ENCODE measurements at places on chromosomes 13 and 19.

DNA sequence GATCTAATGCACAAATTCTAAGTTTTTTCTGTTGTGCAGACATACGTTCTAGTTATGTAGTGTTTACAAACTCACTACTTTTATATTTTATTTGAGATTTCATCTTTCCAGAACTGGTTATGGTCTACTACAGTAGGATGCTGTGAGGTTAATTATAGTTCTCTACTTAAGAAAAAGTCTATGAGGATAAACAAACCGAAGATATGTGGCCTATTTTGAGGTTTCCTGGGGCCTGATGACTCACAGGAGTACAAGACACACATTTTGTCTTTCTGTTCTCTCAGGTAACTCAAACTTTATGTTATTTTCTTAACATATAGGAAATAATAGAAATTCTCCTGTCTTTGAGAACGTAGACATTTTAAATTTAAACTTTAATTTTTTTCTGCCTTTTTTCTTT lies 45.1 kb downstream of the PCDH20 start:
- no peak for DNase-seq

- DNase-seq: no peak
Observed at GRCh38 chr13:46182491-46182877, 507 bp upstream of the LCP1 start.

GRCh38 chr13:27978301-27978968 lies 9.3 kb upstream of the CDX2 start:
- no peak for DNase-seq

DNA sequence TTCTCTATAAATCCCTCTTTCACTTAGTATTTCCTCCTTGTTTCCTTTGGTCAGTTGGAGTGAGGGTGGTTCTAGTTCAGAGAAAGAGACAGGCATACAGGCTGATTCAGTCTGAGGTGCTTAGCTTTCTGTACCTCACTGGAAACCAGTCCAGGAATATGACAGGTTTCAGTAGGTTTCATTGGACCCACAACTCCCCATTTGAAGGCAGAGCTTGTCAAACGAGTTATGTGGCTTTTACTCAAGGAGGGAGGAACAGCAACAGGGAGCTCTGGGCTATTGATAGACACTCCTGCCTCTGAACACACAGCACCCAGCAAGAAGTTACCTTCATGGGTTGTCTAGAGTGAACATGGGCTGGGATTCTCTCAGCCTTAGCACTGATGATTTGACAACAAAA lies 14.5 kb downstream of the ACTN4 start:
- DNase-seq: no peak

- no peak for DNase-seq
Observed at GRCh38 chr19:58392945-58393724, 2.3 kb upstream of the RNF225 start.

- DNase-seq: peak; percentile 47
Observed at GRCh38 chr13:100088644-100089464, at the start of gene PCCA. Gene PCCA, plus strand, starts transcription at chr13:100089093. Its CDS starts 28 bp downstream, at chr13:100089121.

DNA sequence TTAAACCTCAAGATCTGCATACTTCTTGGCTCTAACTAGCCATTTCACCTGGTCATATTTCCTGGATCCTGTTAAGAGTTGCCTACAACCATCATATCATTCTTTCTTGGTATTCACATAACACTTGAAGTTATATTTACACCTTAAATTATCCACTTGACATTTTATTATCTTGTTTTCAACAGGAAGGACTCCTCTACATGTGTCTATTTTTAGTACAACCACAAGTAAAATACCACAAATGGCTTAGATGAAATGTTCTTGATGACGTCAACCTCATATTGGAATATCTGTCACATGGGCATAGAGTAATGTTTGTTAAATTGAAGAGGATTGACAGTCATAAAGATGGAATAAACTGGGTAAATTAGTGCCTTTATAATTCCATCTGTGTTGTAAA lies 9.4 kb downstream of the PCDH20 start:
- no peak for DNase-seq

DNA sequence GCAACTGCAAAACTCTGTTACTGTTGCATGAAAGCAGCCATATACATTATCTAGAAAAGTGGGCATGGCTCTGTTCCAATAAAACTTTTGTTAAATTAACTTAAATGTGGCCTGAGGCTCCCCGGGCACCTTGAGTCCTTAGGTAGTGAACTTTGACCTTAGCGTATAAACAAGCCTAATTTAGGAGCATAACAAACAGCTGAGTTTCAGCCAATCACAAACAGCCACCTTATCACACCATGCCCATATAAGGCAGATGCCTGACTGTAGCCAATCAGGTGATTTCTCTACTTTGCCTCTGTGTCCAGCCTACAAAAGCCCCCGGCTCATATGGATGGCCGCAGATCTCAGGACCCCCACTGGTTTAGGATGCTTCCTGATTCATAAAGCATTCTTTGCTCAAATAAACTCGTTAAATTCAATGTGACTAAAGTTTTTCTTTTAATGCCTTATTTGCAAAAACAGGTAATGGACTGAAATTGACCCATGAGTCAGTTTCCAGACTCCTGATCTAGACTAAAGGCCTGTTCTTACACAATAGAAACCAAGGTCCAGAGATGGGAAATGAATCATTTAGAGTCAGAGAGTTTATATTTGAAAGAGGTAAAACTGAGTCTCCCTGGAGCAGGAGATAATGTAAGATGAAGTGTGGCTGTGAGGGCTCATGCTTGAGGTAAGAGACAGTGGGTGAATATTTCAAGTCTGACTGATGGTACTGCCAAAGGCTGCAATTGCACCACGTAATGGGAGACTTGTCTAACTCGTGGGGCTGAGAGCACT lies 130.2 kb downstream of the FGF9 start:
- DNase-seq: no peak

DNA sequence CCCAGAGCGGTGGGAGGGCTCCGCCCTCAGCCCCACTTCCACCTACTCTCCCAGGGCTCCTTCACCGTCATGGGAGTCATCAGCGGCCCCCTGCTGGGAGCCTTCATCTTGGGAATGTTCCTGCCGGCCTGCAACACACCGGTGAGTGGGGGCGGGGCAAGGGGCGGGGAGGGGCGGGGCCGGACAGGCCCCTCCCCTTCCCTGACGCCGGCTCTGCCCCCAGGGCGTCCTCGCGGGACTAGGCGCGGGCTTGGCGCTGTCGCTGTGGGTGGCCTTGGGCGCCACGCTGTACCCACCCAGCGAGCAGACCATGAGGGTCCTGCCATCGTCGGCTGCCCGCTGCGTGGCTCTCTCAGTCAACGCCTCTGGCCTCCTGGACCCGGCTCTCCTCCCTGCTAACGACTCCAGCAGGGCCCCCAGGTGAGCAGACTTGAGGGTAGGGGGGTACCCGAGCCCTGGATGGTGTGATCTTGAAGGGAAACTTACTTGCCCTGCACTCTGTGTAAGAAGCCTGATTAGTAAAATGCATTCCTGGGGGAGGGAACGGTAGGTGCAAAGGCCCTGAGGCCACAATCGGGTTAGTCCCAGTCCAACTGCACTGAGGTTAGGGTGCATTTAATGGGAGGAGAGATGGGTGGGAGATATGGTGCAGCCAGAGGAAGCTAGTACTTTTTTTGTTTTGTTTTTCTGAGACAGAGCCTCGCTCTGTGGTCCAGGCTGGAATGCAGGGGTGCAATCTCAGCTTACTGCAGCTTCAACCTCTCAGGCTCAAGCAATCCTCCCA lies 12.1 kb downstream of the SLC5A5 start:
- no peak for DNase-seq

GRCh38 chr19:43450545-43450997 lies 14.8 kb downstream of the LYPD3 start:
- no peak for DNase-seq

DNA sequence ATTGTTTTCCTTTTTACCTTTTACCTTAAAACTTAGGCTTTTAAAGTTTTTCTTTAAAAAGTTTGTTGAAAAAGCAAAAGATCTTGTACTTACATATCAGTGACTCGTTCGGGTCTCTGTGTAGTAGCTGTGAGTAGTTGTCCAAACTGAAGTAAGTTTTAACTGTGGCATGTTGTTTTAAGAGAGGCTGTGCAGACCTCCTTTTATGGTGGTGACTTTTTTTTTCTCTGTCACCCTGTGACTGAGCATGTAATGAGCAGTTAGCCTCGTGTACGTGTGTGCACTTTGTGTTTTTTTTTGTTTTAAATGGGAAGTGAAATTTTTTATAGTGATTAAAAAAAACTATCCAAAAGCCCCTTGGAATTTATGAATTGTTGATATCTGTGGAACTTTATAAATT lies at the start of gene GPR183:
Gene GPR183, minus strand, starts transcription at position 153 of the 400 bp plus-strand sequence. CDS start 11,254 bp downstream, outside the sequence.
- DNase-seq: no peak

DNA sequence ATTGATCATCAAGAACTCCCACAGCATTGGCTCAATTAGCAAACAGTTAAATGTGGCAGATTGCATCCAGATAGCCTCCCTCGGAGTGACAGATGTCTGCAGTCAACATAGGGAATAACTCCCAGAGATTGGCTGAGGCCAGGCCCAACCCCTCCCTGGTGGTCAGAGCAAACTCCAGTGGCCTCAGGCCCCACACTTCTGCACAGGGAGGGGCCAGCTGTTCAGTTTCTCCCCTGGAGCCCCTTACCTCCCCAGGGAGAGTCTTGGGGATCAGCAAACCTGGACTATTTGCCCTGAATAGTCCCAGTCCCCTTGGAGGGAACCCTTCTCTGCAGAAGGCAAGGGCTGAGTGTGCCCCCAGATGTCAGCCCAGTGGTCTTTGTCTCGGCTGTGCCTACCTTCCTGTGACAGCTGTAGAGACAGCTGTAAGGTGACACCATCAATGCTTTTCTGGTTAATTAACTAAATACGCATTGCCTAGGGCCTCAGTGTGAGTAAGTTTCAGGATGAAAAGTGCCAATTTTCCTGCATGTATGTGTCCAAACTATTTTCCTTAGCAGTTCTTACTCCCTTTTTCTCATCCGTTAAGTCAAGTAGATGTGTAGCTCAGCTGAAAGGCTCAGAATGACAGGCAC lies 102.7 kb upstream of the UQCRFS1 start:
- DNase-seq: no peak

GRCh38 chr13:37627428-37627827 lies 28.9 kb upstream of the POSTN start:
- DNase-seq: no peak

GRCh38 chr19:18415178-18415867 lies 3.9 kb upstream of the SSBP4 start:
- no peak for DNase-seq

DNA sequence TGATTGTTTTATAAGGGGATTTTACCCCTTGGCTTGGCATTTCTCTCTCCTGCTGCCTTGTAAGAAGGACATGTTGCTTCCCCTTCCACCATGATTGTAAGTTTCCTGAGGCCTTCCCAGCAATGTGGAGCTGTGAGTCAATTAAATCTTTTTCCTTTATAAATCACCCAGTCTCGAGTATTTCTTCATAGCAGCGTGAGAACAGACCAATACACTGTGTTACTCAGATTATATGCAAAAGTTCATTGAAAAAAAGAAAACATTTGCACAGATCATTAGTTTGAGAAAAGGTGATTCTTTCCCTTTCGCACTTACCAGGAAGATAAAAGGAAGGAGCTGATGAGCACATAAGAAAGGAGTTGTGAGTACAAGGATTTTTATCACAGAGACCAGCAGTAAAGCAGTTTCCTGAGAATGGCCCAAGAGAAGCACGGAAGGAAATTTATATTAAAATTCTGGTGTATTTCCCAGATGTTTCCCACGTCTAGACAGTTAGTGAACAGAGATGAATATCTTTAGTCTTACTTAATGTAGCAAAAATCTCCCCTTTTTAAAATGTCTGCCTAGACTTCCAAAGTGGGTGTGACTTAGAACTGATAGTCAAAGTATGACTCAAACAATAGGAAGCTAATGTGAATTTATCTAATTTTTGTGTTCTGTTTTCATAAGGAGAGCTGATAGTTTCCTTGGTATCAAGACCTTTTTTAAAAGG lies 431.8 kb upstream of the SGCG start:
- DNase-seq: no peak

DNA sequence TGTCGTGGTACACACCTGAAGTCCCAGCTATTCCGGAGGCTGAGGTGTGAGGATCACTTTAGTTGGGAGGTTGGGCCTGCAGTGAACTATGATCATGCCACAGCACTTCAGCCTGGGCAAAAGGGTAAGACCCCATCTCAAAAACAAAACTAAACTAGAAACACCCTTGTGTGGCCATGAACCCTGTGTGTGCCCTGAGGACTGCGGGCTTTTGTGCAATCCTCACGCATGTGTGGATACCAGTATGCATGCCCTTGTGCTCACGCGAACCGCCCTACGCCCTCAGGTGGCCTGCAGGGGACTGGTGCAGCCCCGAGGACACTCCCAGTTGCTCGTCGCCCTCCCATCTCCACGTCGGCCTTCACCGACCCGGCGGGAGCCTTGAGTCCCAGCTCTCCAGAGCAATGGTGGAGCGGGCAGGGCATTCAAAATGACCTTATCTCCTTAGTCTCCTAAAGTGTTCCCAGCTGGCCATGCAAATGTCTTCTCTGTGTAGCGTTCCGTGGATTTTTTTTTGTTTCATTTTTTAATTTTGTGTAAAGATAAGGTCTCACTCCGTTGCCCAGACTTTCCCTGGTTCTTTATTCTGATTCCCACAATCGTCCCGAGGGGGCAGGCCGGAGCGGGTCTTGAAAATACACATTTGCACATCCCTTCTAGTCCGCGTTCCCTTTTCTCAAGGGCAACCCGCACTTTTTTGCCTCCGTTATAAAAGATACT lies 868 bp upstream of the EGLN2 start:
- peak; percentile 39 for DNase-seq

- DNase-seq: no peak
Observed at GRCh38 chr13:37127691-37128241, 22.3 kb upstream of the CSNK1A1L start.

GRCh38 chr19:746208-746819 lies 4.6 kb upstream of the MISP start:
- DNase-seq: no peak

DNA sequence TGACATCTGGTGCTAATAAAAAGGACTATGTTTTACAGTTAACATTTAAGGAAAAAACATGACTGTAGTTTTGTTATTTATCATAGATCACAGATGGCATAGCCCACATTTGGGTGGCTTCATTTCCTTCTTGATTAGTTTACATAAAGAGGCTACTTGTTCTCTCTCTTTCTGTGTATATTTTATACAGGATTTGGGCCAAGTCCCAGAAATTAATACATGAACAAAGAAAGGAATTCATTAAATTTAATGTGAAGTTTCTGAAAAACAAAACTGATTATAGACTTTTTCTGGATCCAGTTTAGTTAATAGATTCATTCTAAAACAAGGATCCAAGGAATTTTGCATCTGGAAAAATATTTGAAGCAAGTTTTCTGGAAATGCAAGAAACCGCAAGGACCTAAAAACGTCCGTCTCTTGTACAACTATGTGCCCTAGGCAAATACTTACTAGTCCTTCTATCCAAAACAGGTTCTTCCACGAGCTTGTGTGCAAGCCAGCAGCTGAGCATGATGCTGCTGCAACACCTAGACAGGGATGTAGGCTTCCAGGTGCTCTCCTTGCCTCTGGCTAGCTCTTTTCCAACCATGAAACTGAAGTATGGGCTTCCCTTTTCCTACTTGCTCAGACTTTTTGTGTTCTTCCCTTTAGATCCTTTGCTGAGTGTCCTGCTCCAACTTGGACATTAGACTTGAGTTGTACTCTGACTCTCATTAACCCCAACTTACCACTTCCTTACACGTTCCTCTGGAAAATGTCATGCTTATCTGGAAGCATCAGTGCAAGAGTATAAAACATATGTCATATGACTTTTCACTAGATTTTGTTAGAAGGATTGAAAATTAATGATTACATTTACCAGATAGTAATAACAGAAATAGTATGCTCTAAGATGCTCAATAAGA lies 161.5 kb upstream of the STARD13 start:
- no peak for DNase-seq
